ENCODE measurements at places on chromosomes 2 and 18.

GRCh38 chr2:66772618-66773017 is 337.7 kb downstream of the MEIS1 start:
- DNase-seq, result no peak

DNA sequence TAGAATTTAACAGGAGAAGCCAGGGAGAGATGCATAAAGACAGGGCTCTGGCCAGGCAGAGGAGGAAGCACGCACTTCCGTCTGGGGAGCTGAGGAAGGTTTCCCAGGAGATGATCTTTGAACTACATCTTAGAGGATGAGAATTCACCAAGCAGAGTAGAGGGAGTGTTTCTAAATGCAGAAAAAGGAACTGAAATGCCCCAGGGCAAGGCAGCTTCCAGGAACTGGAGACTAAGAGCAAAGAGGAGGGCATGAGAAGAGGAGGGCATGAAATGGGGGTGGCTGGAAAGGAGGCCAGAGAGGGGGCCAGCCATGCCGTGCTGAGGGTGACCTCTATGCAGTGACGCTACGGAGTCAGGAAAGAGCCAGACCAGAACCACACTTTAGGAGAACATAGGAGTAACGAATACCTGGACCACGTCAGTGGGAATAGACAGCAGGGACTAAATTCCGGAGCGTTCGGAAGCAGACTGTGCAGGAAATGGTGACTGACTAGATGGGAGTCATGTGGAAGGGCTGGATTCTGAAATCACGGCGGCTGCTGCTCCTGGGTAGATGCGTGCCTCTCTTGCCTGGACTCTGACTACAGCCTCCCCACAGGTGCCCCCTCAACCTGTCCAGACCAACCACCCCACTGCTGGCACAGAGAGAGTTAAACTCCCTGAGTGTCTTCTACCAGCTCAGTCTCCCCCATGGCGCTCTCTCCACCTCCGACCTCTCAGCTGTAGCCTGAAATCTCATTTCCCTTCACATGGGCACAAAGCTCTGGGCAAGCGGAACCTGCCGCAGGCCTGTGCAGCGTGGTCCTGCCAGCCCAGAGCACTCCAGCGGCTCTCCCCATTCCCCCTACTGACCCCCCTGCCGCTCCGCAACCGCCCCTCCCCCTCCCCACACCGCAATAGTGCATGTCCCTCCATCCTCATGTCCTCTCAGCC is 87.0 kb upstream of the RTN4 start:
- DNase-seq, result no peak

GRCh38 chr2:20141806-20142205 is 83.1 kb downstream of the SDC1 start:
- DNase-seq, result no peak

GRCh38 chr2:234840336-234840735 is 111.5 kb upstream of the SH3BP4 start:
- DNase-seq, result no peak

DNA sequence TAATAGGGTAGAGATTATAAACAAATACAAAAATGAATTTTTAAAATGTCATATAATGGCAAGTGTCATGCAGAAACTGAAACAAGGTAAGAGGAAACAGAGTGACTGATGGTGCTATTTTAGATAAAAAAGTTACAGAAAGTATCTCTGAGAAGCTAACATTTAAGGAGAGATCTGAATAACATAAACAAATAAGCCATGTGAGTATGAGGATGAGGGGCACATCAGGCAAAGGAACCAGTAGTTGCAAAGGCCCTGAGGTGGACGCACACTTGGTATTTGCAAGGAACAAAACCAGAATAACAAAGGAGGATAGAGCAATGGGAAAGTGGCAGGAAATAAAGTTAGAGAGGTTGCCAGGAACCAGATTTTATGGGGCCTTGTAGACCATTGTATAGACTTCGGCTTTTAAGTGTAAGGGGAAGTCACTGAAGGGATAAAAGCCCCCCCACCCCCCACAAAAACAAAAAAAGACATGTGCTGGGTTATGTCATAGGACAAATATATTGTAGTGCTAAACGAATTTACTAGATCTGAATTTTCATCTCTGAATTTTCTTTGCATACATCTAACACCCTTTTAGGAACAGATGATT is 159.2 kb downstream of the DTNB start:
- no peak for DNase-seq

DNA sequence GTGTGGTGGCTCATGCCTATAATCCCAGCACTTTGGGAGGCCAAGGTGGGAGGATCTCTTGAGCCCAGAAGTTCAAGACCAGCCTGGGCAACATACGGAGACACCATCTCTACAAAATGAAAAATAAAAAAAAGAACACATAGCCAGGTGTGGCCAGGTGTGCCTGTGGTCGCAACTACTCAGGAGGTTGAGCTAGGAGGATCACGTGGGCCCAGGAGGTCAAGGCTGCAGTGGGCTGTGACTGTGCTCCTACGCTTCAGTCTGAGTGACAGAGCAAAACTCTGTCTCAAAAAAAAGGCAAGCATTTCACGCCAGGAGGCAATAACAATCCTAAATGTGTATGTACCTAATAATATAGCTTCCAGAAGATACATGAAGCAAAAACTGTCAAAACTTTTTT is 27.8 kb downstream of the USP40 start:
- no peak for DNase-seq

DNA sequence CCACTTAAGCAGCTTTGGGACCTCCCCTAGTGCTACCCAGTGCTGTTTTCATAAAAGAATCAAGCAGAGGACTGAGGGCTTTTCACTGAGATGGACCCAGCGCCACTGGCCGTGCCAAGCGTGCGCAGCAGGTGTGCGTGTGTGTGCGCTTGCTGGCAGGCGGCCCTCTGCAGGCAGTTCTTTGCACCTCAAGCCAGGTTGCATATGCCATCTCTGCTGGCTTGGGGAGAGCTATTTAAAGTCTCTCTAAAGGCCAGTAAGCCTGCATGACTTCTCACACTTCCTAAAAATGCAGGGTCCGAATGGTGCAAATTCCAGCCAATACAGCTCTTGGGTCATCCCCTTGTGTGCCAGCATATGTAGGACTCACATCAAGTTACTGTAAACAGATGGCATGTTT is 255.5 kb downstream of the RNF152 start:
- no peak for DNase-seq

DNA sequence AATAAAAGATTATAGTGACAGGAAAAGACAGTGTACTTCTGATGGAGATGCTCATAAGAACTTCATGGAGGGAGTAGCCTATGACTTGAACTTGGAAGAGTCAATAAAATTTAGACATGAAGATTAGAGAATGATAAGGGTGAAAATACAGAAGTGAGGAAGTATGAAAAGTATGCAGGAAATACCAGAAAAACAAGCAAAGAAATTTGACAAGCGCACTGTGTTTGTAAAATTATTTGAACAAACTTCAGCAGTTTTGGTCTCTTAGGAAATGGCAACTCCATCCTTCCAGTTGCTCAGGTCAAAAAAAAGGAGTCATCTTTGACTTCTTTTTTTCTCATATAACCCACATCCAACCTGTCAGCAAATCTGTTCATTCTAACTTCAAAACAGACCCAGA is 864.0 kb upstream of the ZEB2 start:
- DNase-seq, result no peak

DNA sequence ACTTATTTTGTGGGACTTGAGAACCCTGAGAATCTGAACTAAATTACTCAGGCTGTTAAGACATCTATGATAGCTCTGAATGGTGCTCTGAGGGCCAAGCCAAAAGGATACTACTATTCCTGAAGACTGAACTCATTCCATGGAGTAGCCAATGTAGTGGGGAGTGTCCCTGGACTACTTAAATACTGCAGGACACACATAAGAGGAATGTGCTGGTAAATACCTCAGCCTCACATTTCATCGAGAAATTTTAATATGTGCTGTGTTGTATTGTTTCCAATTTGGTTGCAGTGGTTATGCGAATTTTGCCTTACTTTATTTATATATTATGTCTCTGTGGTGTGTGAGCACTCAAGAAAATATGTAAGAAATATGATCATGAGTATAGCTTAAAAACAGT is 264.4 kb upstream of the FIGN start:
- no peak for DNase-seq

DNA sequence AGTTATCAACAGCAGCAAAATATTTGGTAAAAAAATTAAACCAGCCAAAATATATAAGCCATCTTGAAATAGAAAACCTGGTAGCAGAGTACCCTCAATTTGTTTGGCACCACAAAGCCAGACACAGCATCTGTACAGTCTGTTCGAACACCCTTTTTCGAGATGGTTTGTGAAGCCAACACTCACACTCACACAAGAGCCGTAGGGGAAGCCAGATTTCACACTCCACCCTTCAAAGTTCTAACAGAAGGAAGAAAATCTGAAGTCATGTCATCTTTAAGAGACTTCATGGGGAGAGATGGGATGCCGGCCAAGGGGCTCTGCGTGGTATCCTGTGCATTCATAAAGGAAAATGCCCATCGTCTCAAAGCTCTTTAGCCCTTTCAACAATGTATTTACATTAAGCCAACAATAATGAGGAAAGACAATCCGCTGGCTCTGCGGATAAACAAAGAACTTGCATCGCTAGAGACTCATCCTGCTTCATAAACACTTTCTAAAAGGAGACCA is 451.5 kb upstream of the CHST9 start:
- DNase-seq, result no peak

All from activated T-cell treated with anti-CD3 and anti-CD28 coated beads, Interleukin-2, amount 50 U/mL, for 1 hour (primary cell).